Hepatic stellate cell (primary cell): ENCODE measurements at places on chromosomes 1 and 21.

DNA sequence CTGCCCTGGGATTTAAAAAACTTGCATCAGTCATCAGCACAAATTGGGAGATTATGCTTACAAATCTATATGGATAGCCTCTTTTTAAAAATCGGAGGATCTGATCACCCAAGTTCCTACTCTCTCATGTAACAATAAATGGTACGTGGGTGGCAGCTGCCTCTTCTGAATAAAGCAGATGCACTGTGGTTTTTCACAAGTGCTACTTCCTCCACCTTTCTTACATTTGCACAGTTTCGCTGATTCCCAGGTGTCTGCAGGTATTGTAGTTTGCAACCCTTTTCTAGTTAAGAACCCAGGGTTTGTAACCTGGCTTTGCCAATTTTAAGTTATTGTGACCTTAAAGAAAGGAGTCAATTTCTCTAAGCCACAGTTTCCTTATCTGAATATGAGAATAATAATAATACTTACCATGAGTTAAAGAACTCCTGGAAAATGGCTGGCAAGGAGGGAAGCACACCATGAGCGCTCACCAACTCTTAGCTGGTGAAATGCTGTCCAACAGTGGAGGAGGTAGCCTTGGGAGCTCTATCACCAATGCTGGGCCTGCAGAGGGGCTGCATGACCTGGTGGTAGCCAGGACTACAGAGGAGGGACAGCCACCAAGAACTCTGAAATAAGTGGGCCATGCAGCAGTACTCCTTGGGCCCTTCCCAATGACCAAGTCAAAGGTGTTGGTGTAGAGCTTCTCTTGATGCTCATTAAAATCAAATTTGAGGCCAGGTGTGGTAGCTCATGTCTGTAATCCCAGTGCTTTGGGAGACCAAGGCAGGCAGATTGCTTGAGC, 30.2 kb upstream of the KCNA2 start:
- DNase-seq = no peak

DNA sequence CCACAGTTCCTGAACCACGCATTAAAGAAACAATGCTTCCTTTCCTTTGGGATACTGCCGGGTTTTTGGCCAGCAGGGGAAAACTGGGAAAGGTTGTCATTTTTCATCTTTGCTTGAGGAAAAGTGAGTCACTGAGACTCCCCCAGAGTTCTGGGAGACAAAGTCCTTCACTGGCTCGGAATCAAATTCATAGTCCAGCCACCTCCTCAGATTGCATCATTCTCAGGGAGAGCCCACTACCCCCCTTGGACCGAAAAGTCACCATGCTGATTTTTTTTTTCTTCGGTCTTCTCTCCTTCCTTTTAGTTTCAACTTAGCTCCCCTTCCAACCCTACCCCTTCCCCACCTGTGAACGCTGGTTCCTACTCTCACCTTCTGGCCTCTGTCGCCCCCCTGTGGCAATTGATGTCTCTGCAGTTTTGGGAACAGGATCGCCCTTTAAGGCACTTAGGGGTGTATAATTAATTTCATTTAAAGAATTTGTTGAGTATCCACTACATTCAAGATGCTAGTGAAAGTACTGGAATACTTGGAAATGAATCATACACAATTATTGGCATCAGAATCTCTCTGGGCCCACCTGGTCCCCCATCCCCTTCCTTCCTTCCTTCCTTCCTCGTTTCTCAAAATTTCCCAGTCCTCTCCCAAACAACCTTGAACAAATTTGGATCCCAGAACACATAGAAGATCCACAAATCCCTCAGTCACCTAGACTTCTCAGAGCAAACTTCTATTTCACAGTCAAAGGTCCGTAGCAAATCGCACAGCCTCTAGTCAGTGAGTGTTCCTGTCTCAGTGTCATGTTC, 6.9 kb downstream of the ACKR1 start:
- no peak for DNase-seq

- peak; percentile 11 for DNase-seq
These were observed 32.3 kb downstream of the CD58 start for GRCh38 chr1:116538544-116538943.

DNA sequence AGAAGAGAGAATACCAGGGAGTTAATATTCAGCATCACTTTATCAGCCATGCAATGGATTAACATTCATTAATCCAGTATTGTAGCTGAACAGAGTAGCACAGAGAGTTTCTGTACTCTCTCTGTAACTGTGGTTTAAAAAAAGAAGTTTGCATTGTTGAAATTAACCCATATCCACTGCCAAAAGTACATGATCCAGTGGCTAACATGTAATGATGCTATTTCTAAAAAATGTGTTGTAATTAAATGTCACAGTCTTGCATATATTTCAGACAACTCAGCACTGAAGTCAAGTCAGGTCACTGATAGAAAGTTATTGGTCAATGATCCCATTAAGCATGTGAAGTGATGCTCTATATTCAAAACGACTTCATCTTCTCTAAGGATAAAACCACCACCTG, 141.3 kb downstream of the NRIP1 start:
- no peak for DNase-seq

GRCh38 chr1:248906753-248907661, 972 bp downstream of the PGBD2 start:
- DNase-seq = no peak

DNA sequence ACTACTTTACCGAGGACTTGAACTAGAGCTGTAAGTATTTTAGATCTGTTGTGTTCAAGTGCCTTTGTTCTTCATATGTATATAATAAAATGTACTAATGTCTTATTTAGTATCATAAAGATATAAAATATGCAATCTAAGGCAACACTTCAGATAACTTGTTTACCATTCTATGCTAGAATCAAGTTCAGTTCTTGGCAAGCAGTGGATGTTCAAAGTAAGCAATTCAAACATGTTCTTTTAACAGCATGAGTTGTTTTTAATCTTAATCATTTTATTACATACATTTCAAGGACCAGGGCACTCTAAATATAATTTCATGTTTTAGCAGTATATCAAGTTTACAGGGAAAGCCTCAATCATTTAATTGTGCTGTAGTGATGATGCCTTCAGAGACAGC, 47.0 kb downstream of the ZC3H11B start:
- DNase-seq = no peak

- no peak for DNase-seq
These were observed 31.9 kb downstream of the PTGER3 start for GRCh38 chr1:71015745-71016144.

GRCh38 chr1:202576816-202577215, 133.4 kb downstream of the SYT2 start:
- DNase-seq = no peak

DNA sequence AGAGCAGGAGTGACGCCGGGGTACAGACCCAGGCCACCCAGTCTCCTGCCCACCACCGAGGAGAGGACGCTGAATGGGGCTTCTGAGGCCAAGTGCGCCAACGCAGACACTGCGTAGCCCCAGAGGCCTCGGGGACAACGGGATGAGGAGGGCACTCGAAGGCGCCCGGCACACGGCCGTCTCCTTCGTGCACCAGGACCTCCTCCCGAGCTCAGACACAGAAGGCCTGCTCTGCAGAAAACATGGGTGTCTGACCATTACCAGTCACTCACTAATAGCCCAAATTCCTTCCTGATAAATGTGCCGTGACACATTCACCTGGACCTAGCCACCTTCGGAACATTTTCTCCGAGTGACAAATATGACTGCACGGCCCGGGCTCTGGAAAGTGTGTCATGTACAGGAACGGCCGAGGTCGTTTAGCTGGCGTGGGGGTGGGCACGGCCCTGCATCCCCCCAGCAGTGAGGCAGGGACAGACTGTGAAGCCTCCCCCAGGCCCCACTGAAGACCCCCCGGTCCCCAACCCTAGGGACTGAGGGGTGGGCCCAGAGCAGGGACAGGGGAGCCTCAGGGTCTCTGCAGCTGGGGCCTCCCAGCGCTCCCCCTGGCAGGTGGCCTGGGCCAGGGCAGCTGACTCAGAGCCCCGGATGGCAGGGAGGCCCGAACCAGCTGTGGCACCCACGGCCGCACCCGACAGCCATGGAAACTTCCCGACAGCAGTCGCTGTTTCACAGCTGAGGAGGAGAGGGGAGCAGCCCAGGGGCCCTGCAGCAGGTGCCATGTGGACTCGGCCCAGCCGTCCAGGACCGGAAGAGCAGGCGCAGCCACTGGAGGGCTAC, 16.7 kb upstream of the COL6A2 start:
- no peak for DNase-seq

DNA sequence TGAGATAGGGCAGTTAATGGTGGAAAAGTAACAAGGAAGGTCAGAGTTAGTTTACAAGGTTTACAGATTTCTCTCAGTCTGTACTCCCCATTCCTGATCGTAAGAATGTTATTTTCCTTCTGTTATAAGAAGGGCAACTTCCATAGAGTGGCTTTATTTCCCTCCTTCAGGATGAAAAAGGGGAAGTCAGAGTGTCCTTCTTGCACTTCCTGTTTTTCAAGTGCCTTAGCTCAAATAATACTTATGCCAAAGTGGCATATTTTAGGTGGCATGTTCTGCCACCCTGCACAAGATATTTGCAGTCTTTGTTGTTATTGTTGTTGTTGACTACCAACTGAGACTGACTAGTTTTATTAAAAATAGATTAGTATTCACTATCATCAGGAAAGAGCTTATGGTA, 730.7 kb upstream of the ADGRL4 start:
- no peak for DNase-seq

DNA sequence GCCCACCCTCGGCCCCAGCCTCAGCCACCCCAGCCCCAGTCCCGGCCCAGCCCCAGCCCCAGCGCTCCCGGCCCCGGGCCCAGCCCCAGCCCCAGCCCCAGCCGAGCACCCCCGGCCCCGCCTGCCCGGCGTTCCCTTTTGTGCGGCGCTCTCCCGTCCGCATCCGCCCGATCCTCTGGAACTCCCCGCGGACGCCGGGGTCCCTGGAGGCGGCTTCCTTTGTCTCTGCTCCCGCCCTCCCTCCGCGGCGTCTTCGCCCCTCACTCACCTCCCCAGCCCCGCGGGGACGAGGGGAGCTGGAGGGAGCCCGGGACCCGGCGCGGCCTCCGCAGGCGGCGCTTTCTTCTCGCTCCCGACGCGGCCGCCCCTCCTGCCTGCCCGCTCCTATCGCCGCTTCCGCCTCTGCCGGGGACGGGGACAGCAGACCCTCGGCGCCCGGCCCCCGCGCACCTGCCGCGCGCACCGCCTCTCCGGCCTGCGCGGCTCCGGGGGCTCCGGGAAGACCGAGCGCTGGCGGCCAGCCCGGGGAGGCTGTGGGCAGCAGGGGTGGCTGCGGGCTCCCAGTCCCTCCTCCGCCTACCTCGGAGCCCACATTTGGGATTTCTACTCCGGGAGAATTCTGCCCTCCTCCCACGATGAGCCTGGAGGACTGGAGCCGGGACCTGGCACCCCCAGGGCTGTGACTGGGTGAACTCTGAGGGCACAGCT, 14.0 kb downstream of the AGRN start:
- no peak for DNase-seq

- no peak for DNase-seq
These were observed 99.4 kb downstream of the UCHL5 start for GRCh38 chr1:192959657-192960186.

- DNase-seq = no peak
These were observed 170.8 kb downstream of the EDEM3 start for GRCh38 chr1:184583849-184584248.

GRCh38 chr1:5937373-5937857, 54.8 kb downstream of the NPHP4 start:
- no peak for DNase-seq

- DNase-seq = peak; percentile 57
These were observed 9.8 kb upstream of the FNBP1L start for GRCh38 chr1:93437976-93438605.

DNA sequence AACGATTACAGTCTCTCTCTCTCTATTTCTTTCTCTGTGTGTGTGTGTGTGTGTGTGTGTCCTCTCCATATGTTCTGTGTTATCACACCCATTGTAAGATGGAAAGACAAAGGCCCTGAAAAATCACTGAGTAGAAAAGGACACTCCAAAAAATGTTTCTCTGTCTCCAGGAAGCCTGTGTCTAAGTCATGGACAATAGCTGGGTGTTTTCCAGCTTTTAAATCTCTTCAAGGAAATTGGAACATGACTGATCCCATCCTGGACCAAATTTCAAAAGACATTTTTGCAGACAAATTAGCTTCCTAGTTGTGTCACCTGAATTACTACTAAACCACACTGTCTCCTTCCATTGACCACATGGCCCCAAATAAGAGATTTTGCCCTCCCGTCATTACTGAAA, 31.0 kb upstream of the LMX1A start:
- no peak for DNase-seq

GRCh38 chr1:232139444-232139843, 490.5 kb downstream of the SIPA1L2 start:
- no peak for DNase-seq

GRCh38 chr1:236518322-236518721, 5.5 kb upstream of the LGALS8 start:
- no peak for DNase-seq

- DNase-seq = no peak
These were observed 123.9 kb downstream of the ST6GALNAC3 start for GRCh38 chr1:76198452-76198851.

GRCh38 chr1:177065430-177065829, 99.1 kb downstream of the ASTN1 start:
- no peak for DNase-seq

DNA sequence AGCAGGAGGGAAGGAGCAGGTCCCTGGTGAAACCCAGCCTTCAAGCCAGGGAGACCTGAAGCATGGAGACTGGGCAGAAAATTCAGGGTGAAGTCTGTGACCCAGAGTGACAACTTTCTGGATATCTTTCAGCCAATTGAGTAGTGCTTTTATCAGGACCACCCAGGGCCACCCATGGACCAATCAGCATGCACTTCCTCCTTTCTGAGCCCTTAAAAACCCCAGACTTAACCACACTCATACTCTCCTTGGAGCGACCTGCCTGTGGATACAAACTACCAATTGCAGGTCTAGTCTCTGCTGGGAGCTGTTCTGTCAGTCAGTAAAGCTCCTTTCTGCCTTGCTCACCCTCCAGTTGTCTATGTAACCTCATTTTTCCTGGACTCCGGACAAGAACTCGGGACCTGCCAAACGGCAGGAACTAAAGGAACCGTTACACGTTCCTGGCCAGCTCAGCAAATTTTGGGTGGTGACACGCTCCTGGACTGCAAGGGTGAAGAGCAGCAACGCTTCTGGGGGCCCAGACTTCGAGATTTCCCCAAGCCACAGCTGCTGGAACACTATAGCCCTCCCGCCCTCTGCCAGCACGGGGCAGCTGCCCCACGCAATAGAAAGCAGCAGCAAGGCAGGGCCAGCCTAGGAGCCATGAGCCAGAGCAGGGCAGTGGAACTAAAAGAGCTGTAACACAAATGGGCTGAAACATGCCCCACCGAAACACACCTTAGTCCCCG, 1183.4 kb downstream of the AMY1C start:
- no peak for DNase-seq

DNA sequence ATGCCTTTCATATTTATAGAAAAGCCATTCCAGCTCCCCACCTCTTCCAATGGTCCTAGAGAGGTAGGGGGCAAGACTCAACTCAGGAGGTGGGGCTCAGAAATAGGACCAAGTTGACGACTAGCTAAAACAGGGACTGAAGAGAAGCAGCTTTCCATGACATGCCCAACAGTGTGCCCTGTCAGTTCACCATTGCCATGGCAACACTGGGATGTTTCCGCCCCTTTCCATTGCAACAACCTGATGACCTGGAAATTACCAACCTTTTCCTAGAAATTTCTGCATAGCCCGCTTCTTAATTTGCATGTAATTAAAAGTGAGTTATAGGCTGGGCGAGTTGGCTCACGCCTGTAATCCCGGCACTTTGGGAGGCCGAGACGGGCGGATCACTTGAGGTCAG, 22.4 kb upstream of the INTS3 start:
- DNase-seq = no peak

- DNase-seq = no peak
These were observed 76.6 kb upstream of the VAV3 start for GRCh38 chr1:108041360-108042142.
